Posterior vena cava (tissue), 2 donors: ENCODE measurements at places on chromosomes 3 and 15. TPM values are rescaled to one million over a fixed set of nuclear protein-coding genes. Genes with fewer than 3 reads are reported as not detected.

The SPSB4 gene
- 0.76 TPM for total RNA-seq

GRCh38 chr3:158420654-158421396, 150.2 kb upstream of the MLF1 start:
- no peak for DNase-seq

The CRYGS gene
- 1.9 TPM for total RNA-seq

DNA sequence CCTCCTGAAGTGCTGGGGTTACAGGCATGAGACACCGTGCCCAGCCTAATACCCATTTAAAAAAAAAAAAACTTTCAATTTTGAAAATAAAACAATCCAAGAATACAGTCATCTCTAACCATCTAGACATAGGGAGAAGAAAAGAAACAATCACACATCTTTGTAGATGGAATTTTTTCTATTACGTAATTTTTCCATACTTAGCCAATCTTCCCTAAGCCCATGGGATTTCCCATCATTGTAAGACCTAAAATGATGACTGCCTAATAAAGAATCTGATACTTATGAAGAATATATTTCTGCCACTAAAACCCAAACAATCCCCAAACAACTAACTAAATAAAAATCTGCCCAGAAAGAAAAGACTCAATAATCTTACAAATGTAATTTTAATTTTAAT, 88.7 kb downstream of the CBLB start:
- DNase-seq = no peak

DNA sequence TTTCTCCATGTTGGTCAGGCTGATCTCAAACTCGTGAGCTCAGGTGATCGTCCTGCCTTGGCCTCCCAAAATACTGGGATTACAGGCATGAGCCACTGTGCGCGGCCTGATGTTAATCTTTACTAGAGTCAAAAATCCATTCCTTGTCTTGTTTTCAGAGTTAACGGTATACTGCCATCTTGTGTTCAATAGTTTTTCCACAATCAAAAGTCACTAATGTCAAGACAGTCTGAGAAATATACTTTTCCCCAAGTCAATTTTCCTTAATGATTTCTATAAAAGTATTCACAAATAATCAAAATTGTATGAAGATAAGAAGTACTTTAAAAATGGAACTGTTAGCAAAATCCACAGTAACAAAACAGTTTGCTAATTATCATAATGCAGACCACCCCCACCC, 8.5 kb downstream of the CRBN start:
- no peak for DNase-seq

- no peak for DNase-seq
Measured at GRCh38 chr15:26866298-26867199, at the start of gene GABRA5. Gene GABRA5, plus strand, starts transcription at chr15:26867062. Its CDS starts 2,187 bp downstream, at chr15:26869249.

The FEZF2 gene
- not detected for total RNA-seq

DNA sequence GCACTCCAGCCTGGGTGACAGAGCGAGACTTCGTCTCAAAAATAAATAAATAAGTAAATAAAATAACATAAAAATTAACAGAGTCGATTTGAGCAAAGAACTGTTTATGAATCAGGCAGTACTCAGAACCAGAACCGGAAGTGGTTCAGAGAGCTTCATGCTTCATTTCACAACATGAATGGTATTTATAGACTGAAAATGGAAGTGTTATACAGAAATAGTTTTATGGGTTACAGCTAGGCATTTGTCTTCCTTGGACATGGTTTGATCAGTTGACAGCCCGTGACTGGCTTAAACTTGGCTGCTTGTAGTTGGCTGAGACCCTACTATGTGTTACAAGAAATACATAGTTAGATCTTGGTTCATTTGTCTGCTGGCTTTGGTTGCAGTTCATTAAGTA, 216.0 kb upstream of the MCTP2 start:
- no peak for DNase-seq

DNA sequence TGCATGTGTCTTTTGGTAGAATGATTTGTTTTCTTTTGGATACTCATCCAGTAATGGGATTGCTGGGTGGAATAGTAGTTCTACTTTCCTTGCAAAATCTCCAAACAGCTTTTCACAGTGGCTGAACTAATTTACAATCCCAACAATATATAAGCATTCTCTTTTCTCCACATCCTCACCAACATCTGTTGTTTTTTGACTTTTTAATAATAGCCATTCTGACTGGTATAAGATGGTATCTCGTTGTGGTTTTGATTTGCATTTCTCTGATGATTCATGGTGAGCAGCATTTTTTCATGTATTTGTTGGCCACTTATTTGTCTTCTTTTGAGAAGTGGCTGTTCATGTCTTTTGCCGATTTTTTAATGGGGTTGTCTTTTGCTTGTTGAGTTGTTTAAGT, 55.8 kb downstream of the ST8SIA2 start:
- no peak for DNase-seq

The NR2E3 gene
- total RNA-seq = 0.19 TPM

- DNase-seq = no peak
Measured at GRCh38 chr3:37559461-37559860, 302.2 kb upstream of the CTDSPL start.

DNA sequence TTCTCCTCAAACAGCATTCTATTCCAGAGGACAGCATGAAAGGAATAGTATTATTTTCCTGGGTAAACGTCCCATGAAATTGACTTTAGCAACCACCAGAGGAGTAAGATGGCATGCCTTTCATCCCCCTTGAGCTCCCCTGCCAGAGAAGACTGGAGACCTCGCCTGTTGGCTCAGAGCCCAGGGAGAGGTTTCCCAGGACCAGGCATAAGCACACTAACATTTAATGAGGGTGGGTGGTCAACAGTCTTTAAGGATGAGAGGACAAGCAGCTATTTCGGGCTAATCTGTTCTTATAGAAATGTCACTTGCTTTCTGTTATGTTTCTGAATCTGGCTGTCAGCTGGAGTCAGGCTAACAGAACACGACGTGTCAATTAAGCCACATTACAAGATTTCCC, 390.5 kb downstream of the GABRG3 start:
- no peak for DNase-seq
